NCI-H2107 (cell line): ENCODE measurements at places on chromosomes 7 and 10.

DNA sequence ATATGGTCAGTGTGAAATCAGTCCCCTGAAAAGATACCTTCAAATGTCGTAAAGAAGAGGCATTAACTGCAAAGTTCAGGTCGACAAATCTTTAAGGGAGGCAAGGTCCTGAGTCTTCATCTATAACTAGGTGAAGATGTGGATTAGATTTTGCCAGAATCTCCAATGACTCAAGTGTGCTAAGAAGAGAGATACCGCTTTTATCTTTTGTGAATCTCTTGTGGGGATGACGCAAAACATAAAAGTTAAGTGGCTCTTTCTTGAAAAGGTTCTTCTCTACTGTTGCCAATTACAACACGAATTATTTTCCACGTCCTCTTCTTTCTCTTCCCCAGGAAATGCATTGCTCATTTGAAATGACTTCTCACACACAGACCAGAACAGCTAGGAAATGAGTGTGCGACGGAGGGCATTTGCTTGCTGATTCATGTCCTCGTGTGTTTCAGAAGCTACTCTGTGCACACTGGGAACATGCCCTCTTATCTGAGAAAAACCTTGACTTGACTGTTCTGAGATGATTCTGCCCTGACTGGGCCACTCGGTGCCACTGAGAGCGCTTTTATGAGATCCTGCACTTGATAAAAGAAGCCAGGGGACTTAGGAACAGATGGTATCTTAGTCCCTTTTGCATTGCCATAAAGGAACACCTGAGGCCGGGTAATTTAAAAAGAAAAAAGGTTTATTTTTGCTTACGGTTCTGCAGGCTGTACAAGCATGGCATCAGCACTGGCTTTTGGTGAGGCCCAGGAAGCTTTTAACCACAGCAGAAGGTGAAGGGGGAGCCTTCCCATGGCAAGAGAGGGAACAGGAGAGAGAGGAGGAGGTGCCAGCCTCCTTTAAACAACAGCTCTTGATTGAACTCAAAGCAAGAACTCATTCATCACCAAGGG is 169.5 kb upstream of the PFKP start:
- no peak for DNase-seq

DNA sequence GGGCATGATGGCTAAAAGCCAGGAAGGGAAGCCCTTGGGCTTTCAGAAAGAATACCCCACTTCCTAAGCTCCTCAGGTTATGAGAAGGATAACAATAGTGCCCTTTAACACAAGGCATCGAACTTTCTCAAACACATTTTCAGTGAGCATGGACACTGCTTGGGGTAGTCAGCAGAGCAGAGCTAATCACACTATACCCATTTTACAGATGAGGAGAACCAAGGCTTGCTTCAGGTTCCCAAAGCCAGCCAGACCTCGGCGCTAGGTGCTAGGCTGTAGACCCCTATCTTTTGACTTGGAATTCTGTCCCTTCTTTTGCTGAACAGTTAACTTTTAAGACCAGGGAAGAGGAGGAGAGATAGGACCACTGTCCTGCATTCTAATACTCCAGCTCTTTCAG is 1.8 kb downstream of the NEURL1 start:
- no peak for DNase-seq

DNA sequence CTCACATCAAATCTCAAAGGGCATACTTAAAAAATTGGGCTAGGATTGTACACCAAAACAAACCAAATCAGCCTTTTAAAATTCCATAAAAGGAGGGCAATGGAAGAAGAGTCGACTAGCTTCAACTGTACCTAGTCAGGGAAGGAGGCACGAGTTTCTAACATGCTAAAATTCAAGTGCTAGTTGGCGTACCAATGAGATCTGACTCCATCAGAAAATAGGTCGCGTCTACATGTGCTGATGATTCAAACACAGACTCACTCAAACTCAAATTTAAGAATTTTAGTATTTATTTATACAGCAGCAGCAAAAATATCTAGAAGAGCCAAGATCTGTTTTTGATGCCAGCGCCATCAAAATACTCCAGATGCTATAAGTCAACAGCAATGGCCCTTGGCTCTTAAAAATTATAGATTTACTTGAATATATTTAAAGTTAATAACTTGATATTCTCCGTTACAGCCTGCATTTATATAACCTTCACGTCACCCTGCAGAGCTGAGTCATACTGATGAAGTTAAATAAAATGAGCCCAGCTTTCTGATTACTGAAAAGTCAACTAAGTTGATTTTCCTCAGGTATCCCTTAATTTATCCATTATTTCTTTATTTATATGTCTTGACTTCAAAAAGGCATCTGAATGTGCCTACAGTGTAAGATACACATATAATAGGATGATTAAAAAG is 302.1 kb upstream of the IMMP2L start:
- DNase-seq = no peak

- no peak for DNase-seq
Observed at GRCh38 chr10:45550903-45551786, 121.4 kb downstream of the ZFAND4 start.

DNA sequence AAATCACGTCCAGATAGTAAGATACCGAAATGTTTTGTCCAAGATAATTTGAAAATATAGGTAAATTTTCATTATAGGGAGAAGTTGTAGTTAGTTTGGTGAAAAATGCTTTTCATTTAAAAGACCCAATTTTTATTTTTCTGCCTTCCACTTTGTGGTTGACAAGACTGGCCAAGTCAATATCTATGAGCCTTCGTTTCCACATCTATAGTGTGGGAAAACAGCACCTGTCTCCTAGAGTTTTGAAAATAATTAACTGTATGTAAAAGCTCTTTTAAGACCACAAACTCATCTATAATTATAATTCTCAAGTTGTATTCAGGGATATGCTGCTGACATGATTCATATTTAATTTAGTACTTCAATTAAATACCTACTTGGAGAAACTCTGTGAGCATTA is 102.8 kb downstream of the VWC2 start:
- DNase-seq = no peak

- DNase-seq = no peak
Observed at GRCh38 chr7:22680482-22680911, 46.5 kb upstream of the IL6 start.

DNA sequence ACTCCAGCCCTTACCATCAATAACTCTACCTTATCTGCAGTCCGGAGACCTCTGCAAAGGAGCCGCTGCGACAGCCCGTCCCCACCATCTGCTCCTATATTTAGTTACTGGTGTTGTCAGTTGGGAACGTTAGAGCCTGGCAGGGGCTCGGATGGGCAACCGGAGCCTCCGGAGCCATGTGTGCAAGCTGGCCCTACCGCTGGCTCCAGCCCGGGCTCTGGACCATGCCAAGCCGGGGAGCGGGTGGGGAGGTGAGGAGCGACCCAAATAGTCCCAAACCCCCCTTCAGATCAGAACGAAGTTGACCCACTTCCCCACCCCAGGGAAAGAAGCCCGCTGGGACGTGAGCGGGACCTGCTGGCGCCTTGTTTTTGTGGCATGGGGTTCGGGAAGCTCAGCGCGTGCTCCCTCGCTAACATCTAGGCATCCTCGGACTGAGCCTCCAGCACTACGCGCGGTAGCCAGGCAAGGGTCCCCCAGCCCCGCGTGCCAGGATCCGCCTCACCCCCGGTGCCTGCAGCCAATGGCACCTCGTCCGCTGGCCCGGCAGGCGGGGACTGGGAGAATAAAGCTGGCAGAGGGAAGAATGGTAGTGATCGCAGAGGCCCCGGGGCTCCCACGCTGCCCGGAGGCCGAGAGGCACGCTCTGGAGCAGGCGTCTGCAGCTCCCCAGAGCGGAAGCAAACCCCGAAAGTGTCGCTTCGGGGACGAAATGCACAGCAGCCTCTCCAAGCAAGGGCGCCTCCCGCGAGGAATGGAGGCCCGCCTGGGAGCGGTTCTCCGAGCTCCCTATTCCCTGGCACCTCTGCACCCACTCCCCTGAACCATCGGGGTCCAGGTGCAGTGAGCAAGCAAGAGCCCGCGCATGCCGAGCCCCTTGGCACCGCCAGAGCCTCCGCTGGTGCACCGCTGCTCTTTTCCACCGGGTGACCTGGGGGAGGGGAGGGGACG is 679 bp downstream of the LRRC20 start:
- no peak for DNase-seq

GRCh38 chr10:52568309-52568708 is 204.3 kb downstream of the MBL2 start:
- no peak for DNase-seq
